ENCODE measurements at places on chromosomes 1 and 21.

- DNase-seq = no peak
These were observed 9.6 kb downstream of the IGSF9 start for GRCh38 chr1:159935719-159936272.

GRCh38 chr1:175702079-175702795 is 41.2 kb downstream of the TNR start:
- no peak for DNase-seq

- DNase-seq = no peak
These were observed 14.8 kb upstream of the PADI2 start for GRCh38 chr1:17134034-17134433.

DNA sequence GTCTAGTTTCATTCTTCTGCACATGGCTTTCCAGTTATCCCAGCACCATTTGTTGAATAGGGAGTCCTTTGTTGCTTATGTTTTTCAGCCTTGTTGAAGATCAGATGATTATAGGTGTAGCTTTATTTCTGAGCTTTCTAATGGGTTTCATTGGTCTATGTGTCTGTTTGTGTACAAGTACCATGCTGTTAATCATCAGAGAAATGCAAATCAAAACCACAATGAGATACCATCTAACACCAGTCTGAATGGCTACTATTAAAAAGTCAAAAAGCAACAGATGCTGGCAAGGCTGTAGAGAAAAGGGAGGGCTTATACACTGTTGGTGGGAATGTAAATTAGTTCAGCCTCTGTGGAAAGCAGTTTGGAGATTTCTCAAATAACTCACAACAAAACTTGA is 321.5 kb upstream of the PTBP2 start:
- no peak for DNase-seq

DNA sequence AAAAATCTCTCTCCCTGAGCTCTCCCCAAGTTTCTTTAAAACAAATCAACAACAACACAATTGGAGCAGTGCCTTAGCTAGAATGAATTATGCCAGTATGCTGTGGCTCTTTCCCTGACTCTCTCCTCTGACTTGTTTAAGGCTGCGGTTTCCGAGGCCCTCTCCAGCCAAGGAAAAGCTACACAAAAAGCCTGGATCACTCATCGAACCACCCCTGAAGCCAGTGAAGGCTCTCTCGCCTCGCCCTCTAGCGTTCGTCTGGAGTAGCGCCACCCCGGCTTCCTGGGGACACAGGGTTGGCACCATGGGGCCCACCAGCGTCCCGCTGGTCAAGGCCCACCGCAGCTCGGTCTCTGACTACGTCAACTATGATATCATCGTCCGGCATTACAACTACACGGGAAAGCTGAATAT is 1.9 kb downstream of the S1PR1 start:
- peak; percentile 76 for DNase-seq

- no peak for DNase-seq
These were observed 19.2 kb downstream of the LAMC2 start for GRCh38 chr1:183205196-183205781.

DNA sequence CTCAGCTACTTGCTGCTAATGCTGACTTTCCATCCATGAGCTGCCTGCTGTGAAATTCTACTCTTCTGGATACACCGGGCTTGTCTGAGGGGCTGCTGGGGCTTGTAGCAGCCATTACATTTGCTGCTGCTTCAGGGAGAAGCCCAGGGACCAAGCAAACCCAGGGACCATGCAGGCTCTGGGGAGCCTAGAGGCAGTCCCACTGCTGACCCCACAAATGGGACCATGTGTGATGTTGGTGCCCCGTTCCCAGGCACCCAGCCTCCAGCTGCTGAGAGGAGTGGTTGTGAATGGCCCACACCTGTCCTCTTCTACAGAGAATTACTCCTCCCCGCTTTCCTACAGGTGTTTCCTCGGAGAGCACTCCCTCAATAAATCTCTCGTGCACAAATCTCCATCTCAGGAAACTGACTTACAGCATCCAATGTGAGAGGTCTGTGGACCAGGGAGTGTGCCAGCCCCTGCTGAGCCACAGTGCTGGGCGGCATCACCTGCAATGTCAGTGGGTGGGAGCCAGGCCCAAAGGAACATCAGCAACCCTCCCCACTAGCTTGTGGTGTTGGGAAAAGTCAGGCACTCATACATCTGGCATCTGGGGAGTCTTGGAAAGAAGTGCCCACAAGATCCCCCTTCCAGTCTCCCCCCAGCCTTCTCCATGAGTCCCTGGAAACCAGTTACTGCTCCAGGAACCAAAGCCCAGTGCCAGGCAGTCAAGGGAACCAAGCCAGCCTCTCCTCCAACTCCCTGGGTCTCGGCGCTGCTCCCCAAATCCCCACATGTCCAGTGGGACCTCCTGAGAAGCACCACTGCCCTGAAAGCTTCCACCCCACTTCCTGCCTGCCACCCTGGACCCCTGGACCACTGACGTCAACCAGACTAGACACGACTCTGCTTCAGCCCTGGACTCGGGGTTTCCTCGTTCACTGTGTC is 65.1 kb downstream of the TCP10L start:
- DNase-seq = no peak

DNA sequence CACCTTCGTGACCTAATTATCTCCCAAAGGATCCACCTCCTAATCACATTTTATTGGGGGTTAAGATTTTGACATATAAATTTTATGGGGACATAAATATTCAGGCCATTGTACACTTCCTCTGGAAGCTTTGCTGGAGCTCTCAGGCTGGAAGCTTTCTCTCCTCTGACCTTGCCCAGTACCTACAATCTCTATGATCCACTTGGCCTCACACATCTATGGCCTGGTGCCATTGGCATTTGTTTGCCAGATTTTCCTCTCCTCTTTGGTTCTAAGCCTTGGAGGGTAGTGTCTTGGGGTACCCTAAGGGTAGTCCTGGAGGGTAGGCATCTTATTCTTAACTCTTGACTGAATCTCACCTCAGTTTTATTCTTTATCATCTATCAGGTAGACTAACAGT is 79.0 kb downstream of the HLX start:
- no peak for DNase-seq

GRCh38 chr1:50720457-50721053 is 239.5 kb downstream of the FAF1 start:
- DNase-seq = no peak

DNA sequence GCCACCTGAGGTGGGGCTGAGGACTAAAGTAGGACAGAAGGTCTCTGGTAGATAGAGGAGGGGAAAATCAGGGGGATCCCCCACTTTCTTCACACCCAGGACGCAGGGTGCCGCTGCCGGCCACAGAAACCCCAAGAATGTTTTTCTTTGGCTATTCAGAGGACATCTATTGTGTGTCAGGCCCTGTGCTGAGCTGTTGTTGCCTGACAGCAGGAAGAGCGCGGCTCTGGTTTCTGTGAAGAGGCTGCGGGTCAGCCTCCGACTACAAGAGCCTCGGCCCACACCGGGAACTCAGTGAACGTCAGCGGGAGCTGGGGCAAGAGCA is 407 bp upstream of the PIGV start:
- no peak for DNase-seq

DNA sequence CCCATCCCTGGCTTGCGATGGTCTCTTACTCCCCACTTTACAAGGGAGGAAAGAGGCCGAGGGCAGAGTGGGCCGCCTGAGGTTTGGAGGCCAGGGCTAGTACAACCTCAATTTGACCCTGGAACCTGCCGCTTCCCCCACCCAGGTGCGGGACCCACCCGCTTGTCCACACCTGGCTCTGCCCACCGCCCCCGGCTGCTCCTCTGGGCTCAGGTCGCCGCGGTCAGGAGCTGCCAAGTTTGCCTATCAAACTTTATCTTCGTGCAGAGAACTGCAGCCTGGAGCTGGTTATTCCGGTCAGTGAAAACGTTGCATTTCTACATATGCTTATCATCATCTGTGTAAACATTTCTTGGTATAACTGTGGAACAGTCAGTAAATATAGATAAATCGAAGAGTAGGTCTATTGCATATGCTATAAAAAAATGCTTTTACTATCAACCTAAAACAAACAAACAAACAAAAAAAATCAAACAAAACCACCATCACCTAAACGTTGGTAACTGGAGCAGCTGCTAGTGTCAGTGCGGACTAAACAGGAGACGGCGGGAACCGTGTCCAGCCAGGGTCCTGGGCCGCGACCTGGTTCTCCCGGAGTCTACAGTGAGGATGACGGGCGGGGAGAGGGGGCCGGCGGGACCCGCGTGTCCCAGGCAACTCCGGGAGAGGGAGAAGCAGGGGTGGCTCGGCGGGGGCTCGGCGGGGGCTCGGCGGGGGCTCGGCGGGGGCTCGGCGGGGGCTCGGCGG is 906 bp upstream of the ADARB1 start:
- no peak for DNase-seq

- no peak for DNase-seq
These were observed 4.7 kb upstream of the FTCD start for GRCh38 chr21:46159841-46160656.

DNA sequence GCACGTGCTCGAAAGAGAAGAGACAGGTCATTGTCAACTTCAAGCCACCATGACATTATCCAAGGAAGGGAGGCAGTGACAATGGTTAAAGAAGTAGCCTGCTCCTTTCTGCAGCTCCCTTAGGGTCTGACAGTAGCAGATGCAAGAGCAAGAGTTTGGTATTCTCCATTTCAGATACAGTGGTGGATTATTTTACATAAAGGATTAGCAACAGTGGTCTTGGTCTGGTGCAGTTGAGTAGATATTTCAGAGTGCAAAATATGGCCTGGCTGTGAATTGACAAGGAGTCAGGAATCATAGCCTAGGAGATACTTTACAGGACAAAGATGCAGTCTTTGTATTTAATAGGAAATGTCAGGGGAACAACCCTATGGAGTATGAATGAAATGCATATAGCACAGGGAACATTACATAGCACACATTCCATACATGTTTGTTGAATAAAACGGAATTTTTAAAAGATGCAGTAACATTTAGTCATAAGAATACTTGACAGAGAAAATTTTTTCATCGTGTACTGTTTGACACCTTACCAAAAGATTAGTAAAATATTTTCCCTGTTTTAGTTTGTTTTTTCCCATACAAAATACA is 41.8 kb downstream of the CHRM3 start:
- DNase-seq = no peak

DNA sequence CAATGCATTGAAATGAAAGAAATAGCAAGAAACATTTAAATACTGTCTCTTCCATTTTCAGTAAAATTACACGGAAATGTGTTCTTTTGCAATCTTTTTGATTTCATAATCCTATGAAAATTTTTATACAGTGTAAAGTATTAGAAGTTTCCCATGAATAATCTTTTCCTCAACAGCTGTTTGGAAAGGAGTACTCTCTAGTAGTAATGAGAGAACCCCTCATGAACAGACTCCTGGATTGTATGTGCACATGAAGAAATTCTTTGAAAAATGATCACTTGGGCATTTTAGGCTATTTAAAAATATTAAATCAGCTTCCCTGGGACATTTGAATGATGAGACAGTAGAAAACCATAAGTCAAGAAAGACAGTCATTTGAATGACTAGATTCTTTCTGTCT is 64.4 kb downstream of the LHX9 start:
- no peak for DNase-seq

GRCh38 chr1:175405766-175406165 is 213.2 kb upstream of the KIAA0040 start:
- no peak for DNase-seq

GRCh38 chr1:233790662-233791371 is 113.7 kb upstream of the SLC35F3 start:
- no peak for DNase-seq

- no peak for DNase-seq
These were observed 3.7 kb upstream of the RUNX1 start for GRCh38 chr21:35052801-35053200.

DNA sequence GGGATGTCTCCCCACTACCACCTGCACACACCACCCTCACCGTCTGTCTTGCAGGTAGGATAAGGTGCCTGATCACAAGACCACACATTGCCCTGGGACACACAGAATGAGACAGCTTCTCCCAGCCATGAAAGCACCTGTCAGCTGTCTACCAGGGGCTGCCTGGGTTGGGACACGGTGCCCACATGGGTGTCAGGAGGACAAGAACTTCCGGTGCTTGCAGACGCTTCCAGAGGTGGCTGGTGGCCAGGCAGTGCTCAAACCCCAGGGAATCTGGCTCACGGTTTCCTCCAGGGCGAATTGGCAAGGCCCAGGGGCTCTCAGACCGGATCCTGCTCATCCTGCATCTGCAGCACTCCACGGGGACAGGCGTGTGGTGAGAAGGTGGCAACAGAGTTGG is 182.6 kb upstream of the ARHGEF16 start:
- DNase-seq = no peak

- no peak for DNase-seq
These were observed 37.4 kb upstream of the RGS16 start for GRCh38 chr1:182641561-182641960.

- no peak for DNase-seq
These were observed 360.3 kb downstream of the NTNG1 start for GRCh38 chr1:107501081-107501605.

- no peak for DNase-seq
These were observed 1304.2 kb upstream of the ADGRL4 start for GRCh38 chr1:80310703-80311245.

DNA sequence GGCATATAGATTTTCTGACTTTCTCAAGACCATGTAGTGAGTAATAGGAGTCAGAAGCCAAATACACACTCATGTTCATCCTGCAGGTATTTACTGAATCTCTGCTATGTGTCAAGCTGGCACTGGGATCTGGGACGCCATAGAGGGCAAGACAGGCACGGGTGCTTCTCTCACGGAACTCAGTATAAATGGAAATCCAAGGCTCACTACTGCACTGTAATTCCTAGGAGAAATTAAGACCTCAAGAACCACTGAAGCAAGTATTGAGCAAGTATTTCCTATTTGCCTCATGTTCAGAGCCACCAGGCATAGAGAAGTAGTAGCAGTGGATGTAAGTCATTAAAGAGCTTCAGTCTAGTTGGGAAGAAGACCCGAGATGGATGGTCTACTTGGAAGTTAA is 38.9 kb downstream of the EIF2D start:
- no peak for DNase-seq

DNA sequence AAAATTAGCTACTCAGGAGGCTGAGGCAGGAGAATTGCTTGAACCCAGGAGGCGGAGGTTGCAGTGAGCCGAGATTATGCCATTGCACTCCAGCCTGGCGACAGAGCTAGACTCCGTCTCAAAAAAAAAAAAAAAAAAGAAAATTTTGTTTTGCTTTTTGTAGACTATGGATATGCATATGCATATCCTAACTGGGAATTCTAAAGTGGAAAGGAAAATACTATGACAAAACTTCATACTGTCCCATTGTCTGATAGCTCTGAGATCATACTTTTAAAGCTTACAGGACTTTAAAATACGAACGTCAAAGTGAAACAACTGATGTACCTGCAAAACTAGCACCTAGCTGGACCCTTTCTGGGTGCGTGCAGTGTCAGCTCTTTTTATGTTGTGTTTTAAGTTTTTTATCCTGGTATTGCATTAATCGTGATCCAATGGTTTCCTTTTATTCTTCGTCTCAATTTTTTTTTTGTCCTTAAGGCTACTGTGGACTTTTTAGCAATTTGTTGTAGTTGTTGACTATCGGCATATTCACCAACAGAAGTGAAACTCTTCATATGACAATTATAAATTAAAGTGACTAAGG is 19.2 kb downstream of the SPRTN start:
- DNase-seq = no peak

GRCh38 chr1:201737352-201738060 is 91.5 kb upstream of the IPO9 start:
- no peak for DNase-seq
